ENCODE measurements at places on chromosomes 11 and 22. TPM values are rescaled to one million over a fixed set of nuclear protein-coding genes. Genes with fewer than 3 reads are reported as not detected.

The APOL4 gene
- 0.19 TPM for total RNA-seq

The TRPM5 gene
- total RNA-seq, result not detected

DNA sequence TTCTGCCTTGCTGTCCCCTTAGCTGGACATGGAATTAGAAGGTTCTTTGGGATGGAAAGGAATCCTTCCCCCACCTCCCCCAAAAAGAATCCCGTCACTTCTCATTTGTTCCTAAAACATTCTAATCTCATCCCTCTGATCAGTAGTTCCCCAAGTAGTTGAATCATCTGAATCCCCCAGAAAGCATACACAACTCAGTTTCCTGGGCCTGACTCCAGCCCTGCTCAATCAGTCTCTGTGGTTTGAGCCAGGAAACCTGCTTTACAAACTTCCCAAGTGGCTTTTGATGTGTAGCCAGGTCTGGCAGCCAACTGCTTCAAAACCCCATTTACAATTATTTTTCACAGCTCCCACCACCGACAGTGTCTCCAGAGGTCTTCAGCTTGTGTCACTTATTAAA is 20.2 kb downstream of the C22orf31 start:
- no peaks in the 10 kb centered on the region for H3K27me3 ChIP-seq
- peaks cover 28% of the 10 kb centered on the region for H3K36me3 ChIP-seq
- peaks cover 25% of the 10 kb centered on the region for H3K4me1 ChIP-seq
- DNase-seq, result no peak

The GSTT2B gene
- total RNA-seq, result 7.5 TPM

DNA sequence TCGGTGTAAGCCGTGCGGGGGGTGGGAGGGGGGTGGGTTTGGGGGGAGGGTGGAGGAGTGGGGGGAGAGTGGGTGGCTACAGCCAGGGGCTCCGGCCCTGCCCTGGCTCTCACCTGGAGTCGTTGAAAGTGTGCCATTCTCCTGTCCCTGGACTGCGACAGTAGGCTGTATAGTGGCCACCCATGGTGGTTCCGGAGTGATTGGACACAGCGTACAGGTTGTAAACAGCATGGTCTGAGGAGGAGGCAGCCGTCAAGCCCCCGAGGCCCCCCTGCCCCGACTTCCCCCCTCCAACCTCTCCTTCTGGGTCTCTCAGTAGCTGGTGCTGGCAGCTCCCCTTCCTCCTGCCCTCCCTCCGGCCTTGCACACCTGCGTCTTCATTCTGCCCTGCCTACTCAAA is 10.6 kb upstream of the MFRP start:
- no peak for DNase-seq
- H3K36me3 ChIP-seq, result peaks cover 19% of the 10 kb centered on the region
- H3K4me3 ChIP-seq, result peak overlapping the region; percentile 48
- peak overlapping the region; percentile 86 for H3K27ac ChIP-seq
- H3K4me1 ChIP-seq, result peaks cover 47% of the 10 kb centered on the region
- H3K27me3 ChIP-seq, result no peaks in the 10 kb centered on the region

GRCh38 chr22:38947321-38948140 is 9.9 kb upstream of the APOBEC3A start:
- no peak overlapping the region for H3K4me3 ChIP-seq
- no peak for DNase-seq
- no peaks in the 10 kb centered on the region for H3K36me3 ChIP-seq
- H3K27ac ChIP-seq, result no peak overlapping the region

Measured in esophagus muscularis mucosa (tissue), 4 donors.